Stimulated activated CD4-positive, alpha-beta T cell treated with anti-CD3 and anti-CD28 coated beads, Interleukin-4, amount 100 ng/mL, for 1 hour (primary cell): ENCODE measurements at places on chromosomes 12 and 14.

DNA sequence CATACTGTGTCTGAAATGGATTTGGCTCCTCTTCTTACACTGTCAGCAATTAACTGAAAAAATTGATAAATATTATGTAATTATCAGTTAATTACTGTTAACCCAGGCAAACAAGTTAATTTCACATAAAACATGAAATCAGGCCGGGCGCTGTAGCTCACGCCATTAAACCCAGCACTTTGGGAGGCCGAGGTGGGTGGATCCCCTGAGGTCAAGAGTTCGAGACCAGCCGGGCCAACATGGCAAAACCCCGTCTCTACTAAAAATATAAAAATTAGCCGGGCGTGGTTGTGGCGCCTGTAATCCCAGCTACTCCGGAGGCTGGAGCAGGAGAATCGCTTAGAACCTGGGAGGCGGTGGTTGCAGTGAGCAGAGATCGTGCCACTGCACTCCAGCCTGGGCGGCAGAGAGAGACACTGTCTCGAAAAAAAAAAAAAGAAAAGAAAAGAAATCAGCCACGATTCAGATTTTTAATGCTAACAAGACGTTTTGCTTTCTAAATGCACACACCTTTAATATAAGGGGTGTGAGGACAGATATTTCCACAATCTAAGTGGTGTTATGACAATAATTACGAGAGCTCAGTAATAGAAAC lies 473 bp upstream of the TMEM19 start:
- DNase-seq: no peak

DNA sequence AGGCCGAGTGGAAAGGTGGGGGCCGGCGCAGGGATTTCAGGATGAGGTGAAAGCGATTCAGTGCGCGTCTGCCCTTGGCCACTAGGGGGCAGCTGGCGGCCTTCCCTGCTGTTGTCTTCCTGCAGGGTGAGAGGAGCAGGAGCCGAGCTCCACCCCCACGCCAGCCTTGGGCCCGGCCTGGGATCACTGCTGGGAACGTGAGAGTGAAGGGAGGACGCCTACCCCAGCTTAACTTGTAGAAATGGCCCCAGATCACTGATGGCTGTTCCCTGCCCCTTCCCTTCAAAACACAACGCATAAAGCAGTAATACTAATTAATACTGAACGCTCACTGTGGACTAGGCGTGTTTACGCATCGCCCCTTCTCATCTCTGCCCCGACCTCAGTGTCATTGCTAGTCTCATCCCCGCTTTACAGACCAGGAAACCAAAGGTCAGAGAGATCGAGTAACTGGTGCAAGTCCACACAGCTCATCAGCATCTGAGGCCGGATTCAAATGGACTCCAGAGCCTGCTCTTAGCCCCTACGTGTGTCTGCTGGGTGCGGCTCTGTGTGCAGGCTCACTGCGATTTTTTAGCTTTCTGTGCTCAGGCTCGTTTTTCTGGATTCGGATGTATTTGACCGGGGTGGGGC lies 24.3 kb downstream of the MVK start:
- DNase-seq: peak; percentile 62

- no peak for DNase-seq
These were observed 188.7 kb downstream of the PRKD1 start for GRCh38 chr14:29738950-29739349.

DNA sequence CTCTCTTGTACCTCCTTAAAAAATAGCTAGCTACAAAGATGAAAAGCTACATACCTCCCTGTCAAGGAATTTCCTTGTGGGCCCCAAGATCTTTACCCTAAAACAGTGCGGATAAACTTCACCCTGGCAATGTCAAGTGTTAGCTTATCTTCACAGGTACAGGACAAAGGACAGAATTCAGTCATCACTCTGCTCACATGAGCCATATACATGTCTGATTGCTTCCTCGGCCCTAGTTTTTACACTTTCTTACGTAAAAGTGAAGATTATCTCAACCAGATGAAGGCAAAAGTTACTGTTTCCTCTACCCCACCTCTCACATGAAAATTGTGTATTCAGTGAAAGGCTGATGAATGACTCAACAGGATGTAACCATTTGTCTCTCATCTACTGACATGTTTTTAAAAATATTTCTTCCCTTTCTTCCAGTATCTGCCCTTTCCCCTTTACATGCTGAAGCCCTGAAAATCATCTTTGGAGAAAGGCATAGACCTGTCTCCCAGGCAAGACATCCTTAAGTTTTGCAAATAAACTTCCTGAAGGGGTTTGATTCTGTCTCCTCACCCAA lies 890.1 kb downstream of the GALC start:
- no peak for DNase-seq

GRCh38 chr14:96638041-96638855 lies 136.1 kb downstream of the PAPOLA start:
- no peak for DNase-seq

- DNase-seq: no peak
These were observed 61.9 kb upstream of the PARP11 start for GRCh38 chr12:3935078-3935477.

DNA sequence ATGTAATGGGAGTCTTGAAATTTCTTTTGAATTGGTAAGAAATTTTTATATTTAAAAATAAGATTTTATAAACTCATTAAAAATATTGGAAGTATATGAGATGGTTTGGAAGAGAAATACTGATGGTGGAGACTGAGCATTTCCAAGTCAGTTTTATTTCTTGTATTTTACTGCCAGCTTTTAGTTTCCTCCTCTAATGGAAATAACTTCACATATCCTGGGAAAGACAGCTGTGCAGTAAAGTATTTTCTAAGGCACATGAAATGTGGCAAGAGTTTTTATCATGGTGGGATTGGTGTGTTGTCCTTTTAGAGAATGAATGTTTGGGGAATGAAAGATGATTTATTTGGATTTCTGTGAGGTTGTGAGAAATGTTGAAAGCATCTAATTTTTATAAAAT lies 346.9 kb upstream of the RGS6 start:
- no peak for DNase-seq

- no peak for DNase-seq
These were observed 64.5 kb downstream of the DAAM1 start for GRCh38 chr14:59252772-59253500.

- DNase-seq: no peak
These were observed 15.0 kb downstream of the ACACB start for GRCh38 chr12:109131154-109132050.

DNA sequence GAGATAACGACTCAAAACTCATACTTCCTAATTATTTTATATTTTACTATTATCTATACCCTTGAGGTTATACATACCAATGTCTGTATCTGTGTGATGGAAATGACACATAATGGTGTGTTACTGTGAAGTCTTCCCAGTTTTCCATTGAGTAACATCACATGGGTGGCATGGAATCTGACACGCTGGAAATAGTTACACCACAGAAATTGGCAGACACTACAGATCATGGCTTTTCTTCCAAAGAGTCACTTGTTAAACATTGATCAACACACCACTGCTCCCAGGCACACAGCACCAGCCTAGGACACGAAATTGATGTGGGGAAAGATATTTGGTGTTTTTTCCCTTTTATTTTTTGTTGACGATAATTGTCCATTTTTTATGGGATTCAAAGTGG lies 33.0 kb upstream of the VWF start:
- no peak for DNase-seq

DNA sequence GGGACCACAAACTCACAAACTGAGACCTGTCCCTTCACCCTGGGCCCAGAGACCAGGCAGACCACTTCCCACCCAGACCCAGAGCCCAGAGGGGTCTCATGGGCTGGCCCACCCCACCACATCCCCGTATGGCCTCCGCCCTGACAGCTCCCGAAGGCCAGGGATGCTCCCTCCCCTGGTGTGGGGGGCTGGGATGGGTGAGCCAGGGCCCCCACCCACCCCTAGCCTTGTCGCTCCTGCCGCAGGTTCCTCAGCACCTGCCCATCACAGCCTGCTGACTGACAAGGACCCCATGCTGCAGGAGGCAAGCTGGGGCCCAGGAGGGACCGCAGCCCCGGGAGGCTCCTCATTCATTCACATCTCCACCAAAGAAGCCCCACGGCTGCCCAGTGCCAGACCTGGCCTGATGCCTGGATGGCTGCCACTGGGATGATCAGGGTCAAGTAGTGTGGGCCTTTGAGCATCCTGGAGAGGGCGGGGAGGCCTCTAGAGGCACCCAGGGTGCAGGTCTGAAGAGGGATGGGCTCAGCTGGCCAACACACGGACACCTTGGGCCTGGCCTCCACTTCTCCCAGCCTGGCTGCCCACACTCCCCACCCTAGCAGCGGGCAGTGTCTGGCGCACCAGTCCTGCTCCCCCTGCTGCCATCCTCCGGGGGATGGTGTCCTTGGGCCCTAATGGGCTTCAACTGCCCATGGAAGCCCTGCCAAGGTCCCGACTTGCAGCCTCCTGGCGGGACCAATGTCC lies 24.7 kb upstream of the GPR132 start:
- no peak for DNase-seq

DNA sequence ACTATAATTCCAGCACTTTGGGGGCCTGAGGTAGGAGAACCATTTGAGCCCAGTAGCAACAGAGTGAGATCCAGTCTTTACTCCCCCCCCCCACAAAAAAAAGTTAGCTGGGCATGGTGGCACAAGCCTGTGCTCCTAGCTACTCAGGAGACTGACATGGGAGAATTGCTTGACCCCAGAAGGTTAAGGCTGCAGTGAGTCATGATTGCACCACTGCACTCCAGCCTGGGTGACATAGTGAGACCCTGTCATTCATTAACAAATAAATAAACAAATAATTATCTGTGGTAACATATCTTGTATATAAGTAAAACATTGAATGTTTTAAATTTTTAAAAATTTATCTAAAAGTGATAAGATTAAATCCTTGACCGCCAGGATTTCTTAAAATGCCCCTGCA lies 4.8 kb downstream of the ENTPD5 start:
- DNase-seq: no peak
